ENCODE measurements at places on chromosomes 7 and 10.

- no peak for DNase-seq
These were observed 1.5 kb downstream of the GNB2 start for GRCh38 chr7:100675105-100675451.

GRCh38 chr10:24344279-24344678 is 135.3 kb downstream of the KIAA1217 start:
- no peak for DNase-seq

GRCh38 chr10:113704637-113705343 is 25.1 kb downstream of the CASP7 start:
- DNase-seq = no peak

DNA sequence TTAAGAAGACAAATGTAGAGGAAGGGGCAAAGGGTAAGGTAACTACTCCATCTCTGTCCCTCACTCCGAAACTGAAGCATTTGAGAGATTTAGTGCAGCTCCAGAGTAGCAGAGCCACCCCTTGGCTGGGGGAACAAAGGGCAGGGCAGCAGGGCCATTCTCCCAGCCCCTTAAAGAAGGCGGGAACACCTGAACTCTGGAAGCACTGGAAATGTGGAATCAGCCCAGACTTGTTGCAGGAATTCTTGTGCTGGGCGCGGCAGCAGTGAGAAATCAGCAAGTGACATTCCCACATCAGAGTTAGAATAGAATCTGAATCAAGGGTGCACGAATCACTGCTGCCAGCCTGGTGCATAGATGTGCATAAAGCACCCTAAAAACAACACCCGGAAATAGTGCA is 34.4 kb upstream of the GRM8 start:
- no peak for DNase-seq

- no peak for DNase-seq
These were observed 65.5 kb downstream of the FAM53B start for GRCh38 chr10:124678557-124679240.

DNA sequence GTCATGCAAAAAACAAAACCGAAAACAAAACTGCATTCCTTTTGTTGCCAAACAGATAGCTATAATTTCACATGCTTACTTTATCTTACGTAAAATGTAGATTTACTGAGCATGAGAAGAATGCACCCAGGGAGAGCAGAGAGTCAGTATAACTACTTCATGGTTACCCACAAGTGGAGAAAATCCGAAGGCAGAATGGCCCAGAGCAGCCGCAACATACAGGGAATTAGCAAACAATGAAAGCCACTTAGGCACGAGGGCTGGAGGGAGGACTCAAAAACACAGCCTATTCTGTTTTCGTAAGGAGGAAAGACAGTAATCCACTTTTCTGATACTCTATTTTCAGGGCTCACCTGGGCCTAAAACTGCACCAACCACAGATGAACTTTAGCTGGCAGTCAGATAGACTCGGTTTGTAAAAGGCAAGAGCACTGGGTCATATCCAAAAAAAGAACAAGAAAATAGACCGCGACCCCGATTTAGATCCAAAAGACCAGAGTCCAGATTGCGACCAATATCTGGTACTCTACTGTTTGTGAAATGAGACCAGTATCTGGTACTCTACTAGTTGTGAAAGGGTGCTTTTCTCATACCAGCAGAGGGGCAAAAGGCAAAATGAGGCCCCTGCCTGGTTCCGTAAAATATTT is 1.3 kb downstream of the ITPRIP start:
- DNase-seq = no peak

GRCh38 chr10:11146402-11147171 is 128.9 kb downstream of the CELF2 start:
- no peak for DNase-seq

- DNase-seq = no peak
These were observed 997.3 kb downstream of the LRMDA start for GRCh38 chr10:76428551-76429367.

DNA sequence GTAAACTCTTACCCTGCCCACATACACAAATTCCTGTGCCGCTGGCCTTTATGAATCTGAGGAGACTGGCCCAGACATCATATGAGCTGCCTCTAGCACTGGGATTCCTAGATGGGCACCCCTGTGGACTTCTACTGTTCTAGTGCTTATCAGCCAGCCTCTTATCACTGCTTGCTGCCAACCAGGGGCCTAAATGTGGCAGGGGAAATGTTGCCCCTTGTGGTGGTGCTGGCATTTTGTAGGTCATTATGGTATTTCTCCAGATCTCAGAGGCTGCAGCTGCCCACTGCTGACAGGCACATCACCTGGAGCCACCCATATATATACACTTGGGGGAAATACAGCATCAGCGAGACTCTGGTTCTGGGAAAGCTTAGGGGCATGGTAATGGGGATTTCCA is 5.4 kb downstream of the SFR1 start:
- DNase-seq = no peak

- DNase-seq = no peak
These were observed 91.2 kb downstream of the PLPP4 start for GRCh38 chr10:120548210-120548609.

DNA sequence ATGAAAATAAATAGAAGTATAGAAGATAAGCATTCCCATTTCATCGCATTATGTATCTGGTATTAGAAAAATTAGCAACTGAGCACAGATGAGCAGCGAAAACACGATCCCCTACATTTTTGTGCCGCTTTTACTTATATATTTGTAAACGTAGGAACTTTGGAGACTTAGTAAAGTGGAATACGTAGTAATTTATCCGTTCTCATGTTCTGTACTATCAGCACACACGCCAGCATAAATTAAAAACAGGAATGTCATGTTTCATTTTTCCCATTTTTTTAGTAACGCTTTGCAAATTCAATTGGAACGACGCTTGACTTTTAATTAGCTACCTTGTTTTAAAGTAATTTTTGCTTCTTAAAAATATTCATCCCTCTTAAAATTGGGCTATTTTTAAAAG is 2.4 kb downstream of the ZNRF2 start:
- no peak for DNase-seq

- DNase-seq = no peak
These were observed 15.5 kb downstream of the STX1A start for GRCh38 chr7:73703757-73704639.

GRCh38 chr10:109588259-109588658 is 335.1 kb downstream of the XPNPEP1 start:
- DNase-seq = no peak

GRCh38 chr7:142889816-142890215 is 4.3 kb upstream of the TRPV6 start:
- no peak for DNase-seq

DNA sequence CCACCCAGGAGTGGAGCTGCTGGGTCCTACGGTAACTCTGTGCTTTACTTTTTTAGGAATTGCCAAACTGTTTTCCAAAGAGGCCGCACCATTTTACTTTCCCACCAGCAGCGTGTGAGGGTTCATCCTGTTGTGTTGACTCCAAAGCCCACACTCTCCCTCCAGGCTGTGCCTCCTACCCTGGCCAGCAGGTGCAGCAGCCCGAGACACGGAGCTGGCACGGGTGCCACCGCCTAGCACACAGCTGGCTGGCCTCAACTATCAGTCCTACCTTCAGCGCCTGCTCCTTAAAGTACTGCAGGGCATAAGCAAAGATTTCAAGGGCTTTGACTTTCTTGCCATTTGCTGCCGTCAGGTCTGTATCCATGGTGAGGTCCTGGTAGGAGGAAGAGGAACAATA is 44.0 kb downstream of the HSPA12A start:
- no peak for DNase-seq

- DNase-seq = no peak
These were observed 94.7 kb upstream of the PRSS58 start for GRCh38 chr7:142352543-142352942.

DNA sequence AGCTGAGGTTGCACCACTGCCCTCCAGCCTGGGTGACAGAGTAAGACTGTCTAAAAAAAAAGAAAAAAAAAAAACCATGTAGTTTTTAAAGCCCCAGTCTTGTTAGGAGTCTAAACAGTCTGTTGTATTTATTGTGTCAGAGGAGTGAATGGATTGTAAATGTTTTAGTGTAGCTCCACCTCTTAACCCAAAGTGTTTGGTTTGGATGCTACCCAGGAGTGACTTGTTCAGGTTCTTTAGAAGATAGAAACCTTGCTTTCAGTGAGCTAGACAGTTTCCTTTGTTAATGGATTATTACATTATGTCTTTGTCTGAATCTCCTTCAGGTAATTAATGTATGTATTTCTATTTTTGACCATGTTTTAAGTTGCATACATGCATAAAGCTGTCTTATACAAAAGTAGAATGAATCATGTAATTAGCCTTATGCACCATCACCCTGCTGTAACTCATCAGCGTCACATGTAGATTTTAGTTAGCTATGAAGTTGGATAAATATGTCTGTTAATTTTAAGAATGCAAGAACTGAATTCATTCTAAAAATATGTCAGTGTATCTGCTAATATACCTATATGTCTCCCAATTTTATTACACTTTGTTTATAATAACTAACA is 97.7 kb downstream of the TAF3 start:
- DNase-seq = no peak

All from stimulated activated CD4-positive, alpha-beta T cell treated with anti-CD3 and anti-CD28 coated beads, Interleukin-15, amount 100 ng/mL, for 48 hours (primary cell).